Natural killer cell (primary cell): ENCODE measurements at places on chromosomes 5 and 9. TPM values are rescaled to one million over a fixed set of nuclear protein-coding genes. Genes with fewer than 3 reads are reported as not detected.

SLC6A7 gene
- not detected for total RNA-seq

SLC1A1 gene
- total RNA-seq, result not detected

CXCL14 gene
- not detected for total RNA-seq

AMBP gene
- not detected for total RNA-seq

ICE1 gene
- total RNA-seq, result 29.7 TPM

AGXT2 gene
- not detected for total RNA-seq

TEK gene
- total RNA-seq, result not detected

PTPA gene
- total RNA-seq, result 64.9 TPM

LCN10 gene
- total RNA-seq, result not detected

PCDHA12 gene
- total RNA-seq, result not detected

PTGR1 gene
- not detected for total RNA-seq

SLC46A2 gene
- total RNA-seq, result 0.64 TPM

WWC1 gene
- 0.53 TPM for total RNA-seq

IL4 gene
- total RNA-seq, result not detected

HAPLN1 gene
- total RNA-seq, result not detected

PCDHGC5 gene
- 0.31 TPM for total RNA-seq

SH3RF2 gene
- 0.28 TPM for total RNA-seq

BSPRY gene
- total RNA-seq, result 3.3 TPM

SPAG8 gene
- 2.4 TPM for total RNA-seq

ROPN1L gene
- total RNA-seq, result 4.3 TPM

OR1K1 gene
- not detected for total RNA-seq

HAVCR2 gene
- total RNA-seq, result 74.3 TPM

SLC34A1 gene
- 0.50 TPM for total RNA-seq

RNF183 gene
- not detected for total RNA-seq

FAM78A gene
- total RNA-seq, result 57.6 TPM

SURF2 gene
- total RNA-seq, result 14.3 TPM

DRD1 gene
- total RNA-seq, result not detected

PRR16 gene
- total RNA-seq, result not detected

NR2F1 gene
- total RNA-seq, result not detected

AIF1L gene
- not detected for total RNA-seq

REEP5 gene
- total RNA-seq, result 46.5 TPM

S1PR3 gene
- total RNA-seq, result not detected

ABCA1 gene
- 1.9 TPM for total RNA-seq

TRMO gene
- 35.1 TPM for total RNA-seq
